ENCODE measurements at places on chromosomes 12 and 14.

GRCh38 chr12:52316701-52317100 is 4.5 kb downstream of the KRT83 start:
- DNase-seq, result no peak

- no peak for DNase-seq
Observed at GRCh38 chr12:60602601-60603000, 1006.8 kb downstream of the SLC16A7 start.

GRCh38 chr14:84361476-84361875 is 1168.5 kb upstream of the FLRT2 start:
- no peak for DNase-seq

DNA sequence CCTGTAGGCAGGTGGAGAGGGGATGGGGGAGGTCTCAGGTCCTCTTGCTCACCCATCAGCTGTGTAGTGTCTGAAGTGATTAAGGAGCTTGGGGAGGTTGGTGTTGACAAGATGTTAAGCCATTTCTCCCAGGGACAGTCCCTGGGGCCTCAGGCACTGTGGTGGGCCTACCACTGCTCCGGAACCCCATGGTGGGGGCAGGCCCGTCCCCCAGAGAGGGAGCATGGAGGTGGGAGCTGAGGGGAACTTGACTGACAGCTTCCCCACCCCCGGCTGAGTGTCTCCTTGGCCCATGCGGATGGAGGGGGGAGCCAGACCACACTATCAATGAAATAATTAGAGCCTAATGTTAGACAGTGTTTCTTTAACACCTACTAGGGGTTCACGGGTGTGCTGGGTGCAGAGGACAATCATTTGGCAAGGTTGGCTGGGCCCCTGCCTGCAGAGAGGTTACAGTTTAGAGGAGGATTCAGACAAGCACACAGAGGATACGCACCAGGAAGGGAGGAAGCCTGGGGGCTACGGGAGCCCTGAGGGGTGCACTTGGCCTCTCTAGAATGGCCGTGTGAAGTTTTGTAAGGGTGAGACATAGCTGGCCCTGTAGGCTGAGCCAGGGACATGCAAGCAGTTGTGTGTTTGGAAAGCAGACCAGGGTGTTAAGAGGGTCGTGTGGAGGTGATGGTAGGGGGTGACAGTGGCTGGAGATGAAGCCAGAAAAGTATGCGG is 19.3 kb upstream of the KRT80 start:
- DNase-seq, result no peak

GRCh38 chr12:38736821-38737220 is 168.6 kb downstream of the CPNE8 start:
- DNase-seq, result no peak

GRCh38 chr14:20458031-20458789 is 3.0 kb downstream of the PIP4P1 start:
- DNase-seq, result no peak

DNA sequence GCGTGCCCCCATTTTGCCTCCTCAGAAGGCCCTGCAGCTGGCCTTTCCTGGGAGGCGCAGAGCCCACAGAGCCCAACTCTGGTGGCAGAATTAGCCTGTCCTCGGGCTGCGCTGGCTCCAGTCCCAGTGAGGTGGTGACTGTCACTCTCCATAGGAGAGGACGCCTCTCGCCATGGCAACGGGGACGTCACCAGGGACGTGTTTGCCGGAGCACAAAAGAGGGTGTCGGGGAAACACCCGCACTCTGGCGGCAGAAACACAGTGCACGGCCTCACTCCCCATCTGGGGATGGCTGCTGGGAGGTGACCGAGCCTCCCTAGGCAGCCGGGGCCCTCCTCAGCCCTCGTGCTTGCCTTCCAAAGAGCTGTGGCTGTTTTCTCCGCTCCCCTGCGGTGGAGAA is 50.2 kb upstream of the NCOR2 start:
- no peak for DNase-seq

- no peak for DNase-seq
Observed at GRCh38 chr12:15863984-15864383, 18.2 kb upstream of the STRAP start.

DNA sequence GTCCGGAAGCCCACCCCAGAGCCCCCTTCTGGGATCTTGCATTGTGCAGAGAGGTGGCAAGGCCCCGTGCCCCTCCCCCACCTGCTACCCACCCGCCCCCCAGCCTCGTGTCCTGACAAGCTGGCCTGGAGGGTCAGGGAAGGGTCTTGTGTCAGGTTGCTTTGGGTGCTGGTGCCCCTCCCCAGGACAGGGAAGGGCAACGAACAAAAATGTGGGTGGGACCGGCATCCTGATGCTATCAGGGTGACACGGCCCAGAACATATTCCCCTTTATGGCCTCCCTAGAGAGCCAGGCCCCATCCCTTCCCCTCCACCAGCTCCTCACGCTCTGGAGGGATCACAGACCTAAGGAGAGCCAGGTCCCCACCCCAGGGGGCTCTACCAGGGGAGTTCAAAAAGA is 38.7 kb upstream of the TMEM179 start:
- no peak for DNase-seq

- DNase-seq, result no peak
Observed at GRCh38 chr12:70074510-70074909, 168.7 kb upstream of the CNOT2 start.

GRCh38 chr14:101442451-101442850 is 118.8 kb upstream of the DIO3 start:
- DNase-seq, result peak; percentile 68

DNA sequence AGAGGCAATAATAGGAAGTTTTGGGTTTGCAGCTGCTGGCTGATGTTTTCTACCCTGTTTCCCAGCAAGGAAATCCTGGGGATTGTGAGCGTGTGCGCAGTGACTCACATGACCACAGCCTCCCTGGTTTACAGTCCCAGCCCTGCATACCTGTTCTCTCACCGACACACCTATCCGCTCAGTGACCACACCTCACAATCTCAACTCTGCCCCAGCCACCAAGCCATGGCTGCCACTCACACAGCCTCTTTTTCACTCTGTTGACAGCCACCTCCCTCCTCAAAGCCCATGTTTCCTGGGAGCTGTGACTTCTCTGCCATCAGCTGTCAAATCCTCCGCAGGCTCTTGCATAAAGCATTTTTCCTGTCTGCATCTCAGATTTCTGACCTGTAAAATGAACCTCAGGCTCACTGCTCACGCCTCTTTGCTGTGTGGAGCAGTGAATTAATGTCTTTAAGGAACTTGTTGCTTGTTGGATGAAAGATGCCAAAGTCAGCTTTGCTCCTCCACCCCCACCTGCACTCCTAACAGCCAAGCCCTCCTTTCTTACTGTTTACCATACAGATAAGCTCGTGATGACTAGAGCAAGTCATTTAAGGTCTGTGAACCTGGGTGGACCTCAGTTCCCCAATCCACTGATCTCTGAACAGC is 43.5 kb downstream of the B4GALNT3 start:
- DNase-seq, result no peak

GRCh38 chr12:6809056-6809455 is 12.6 kb upstream of the GPR162 start:
- DNase-seq, result no peak

DNA sequence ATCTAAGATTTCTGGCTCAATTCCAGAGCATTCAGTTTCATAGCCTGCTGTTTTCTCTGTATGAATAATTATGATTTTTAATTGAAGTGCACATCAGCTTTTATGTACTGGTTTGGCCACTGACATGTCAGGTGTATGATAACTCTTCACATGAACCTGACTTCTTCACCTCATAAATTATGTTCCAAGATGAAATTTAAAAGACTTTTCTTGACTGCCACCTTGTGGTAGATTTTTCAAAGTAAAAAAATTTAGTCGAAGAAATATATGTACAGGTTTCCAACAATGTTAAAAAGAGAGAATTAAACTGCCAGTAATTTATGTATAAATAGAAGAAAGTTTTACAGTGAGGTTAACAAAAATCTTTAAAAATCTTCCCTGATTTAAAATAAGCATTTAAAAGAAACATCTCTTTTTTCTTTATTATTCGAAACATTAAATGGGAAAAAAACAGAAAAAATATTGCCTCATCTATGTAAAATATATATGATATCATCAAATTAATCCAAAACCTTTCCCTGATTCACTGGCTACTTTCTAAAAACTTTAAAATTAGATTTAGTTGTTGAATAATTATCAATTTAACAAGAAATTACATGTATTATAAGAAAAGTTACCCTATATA is 124.9 kb upstream of the ATXN7L3B start:
- no peak for DNase-seq

Data from CD8-positive, alpha-beta memory T cell (primary cell).